Common myeloid progenitor, CD34-positive (primary cell): ENCODE measurements at places on chromosomes 6 and 20.

DNA sequence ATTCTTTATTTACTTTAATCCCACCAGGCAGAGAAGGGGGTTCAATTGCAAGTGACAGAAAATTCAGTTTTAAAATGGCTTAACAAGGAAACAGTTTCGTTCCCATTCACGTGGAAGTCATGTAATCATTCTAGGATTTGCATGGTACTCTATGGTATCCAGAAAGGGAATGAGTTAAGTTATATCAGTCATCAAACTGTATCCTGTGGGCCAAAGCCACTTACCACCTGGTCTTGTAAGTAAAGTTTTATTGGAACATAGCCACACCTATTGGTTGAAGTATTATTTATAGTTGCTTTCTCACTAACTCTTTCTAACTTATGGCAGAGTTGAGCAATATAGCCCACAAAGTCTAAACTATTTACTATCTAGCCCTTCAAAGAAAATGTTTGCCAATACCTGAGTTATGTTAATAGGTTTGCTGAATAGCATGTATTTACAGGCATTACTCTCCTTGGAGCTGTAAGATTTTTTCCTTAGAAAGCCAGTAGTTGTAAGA, 10.2 kb upstream of the MMS22L start:
- H3K4me1 ChIP-seq = no peaks in the 10 kb centered on the region
- no peak overlapping the region for H3K4me3 ChIP-seq
- no peak overlapping the region for H3K27ac ChIP-seq
- DNase-seq = no peak
- H3K36me3 ChIP-seq = no peaks in the 10 kb centered on the region

- no peaks in the 10 kb centered on the region for H3K27me3 ChIP-seq
- no peak for DNase-seq
- H3K36me3 ChIP-seq = no peaks in the 10 kb centered on the region
- H3K27ac ChIP-seq = no peak overlapping the region
These were observed 71.6 kb upstream of the BTBD3 start for GRCh38 chr20:11846131-11846530.

GRCh38 chr6:4291453-4292403, 156.4 kb upstream of the ECI2 start:
- H3K27me3 ChIP-seq = no peaks in the 10 kb centered on the region
- no peak overlapping the region for H3K4me3 ChIP-seq
- no peaks in the 10 kb centered on the region for H3K36me3 ChIP-seq
- no peaks in the 10 kb centered on the region for H3K4me1 ChIP-seq

- no peak overlapping the region for H3K27ac ChIP-seq
- no peak overlapping the region for H3K4me3 ChIP-seq
- no peaks in the 10 kb centered on the region for H3K36me3 ChIP-seq
- peak; percentile 26 for DNase-seq
These were observed 356 bp downstream of the TBXT start for GRCh38 chr6:166167258-166167731.

- H3K36me3 ChIP-seq = no peaks in the 10 kb centered on the region
- no peak overlapping the region for H3K27ac ChIP-seq
- H3K4me3 ChIP-seq = no peak overlapping the region
- no peaks in the 10 kb centered on the region for H3K4me1 ChIP-seq
These were observed 83.6 kb upstream of the C20orf144 start for GRCh38 chr20:33578510-33578909.

- no peak overlapping the region for H3K4me3 ChIP-seq
- no peak overlapping the region for H3K27ac ChIP-seq
- no peaks in the 10 kb centered on the region for H3K36me3 ChIP-seq
- H3K27me3 ChIP-seq = no peaks in the 10 kb centered on the region
These were observed 47.6 kb downstream of the ZDHHC14 start for GRCh38 chr6:157428427-157429202.

DNA sequence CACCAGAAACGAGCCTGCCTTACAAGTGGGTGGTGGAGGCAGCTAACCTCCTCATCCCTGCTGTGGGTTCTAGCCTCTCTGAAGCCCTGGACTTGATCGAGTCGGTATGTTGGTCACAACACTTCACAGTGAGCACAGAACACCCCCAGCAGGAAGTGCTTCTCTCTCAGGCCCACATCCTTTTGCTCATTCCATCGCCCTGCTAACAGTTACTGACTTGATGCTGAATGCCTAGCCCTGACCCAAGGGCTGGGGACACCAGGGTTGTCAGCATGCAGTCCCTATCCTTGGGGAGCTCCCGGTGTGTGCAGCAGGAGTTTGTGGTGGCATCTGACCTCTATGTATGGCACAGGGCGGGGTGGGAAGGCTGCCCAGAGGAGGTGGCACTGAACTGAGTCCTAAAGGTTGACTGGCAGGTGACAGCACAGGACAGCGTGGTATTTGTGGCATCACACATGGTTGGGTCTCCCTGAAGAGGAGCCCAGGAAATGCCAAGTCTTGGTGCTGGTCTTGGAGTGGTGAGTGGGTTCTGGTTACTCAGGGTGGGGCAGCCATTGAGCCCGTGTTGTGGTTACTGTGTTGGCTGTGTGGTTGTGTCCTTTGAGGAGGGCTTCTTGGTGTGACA, 26.7 kb downstream of the GTSF1L start:
- no peaks in the 10 kb centered on the region for H3K27me3 ChIP-seq
- peaks cover 56% of the 10 kb centered on the region for H3K36me3 ChIP-seq
- no peak for DNase-seq

- no peaks in the 10 kb centered on the region for H3K36me3 ChIP-seq
- H3K27ac ChIP-seq = no peak overlapping the region
- DNase-seq = no peak
- H3K4me1 ChIP-seq = no peaks in the 10 kb centered on the region
- H3K4me3 ChIP-seq = no peak overlapping the region
These were observed 19.9 kb downstream of the SPTLC3 start for GRCh38 chr20:13028673-13029072.

DNA sequence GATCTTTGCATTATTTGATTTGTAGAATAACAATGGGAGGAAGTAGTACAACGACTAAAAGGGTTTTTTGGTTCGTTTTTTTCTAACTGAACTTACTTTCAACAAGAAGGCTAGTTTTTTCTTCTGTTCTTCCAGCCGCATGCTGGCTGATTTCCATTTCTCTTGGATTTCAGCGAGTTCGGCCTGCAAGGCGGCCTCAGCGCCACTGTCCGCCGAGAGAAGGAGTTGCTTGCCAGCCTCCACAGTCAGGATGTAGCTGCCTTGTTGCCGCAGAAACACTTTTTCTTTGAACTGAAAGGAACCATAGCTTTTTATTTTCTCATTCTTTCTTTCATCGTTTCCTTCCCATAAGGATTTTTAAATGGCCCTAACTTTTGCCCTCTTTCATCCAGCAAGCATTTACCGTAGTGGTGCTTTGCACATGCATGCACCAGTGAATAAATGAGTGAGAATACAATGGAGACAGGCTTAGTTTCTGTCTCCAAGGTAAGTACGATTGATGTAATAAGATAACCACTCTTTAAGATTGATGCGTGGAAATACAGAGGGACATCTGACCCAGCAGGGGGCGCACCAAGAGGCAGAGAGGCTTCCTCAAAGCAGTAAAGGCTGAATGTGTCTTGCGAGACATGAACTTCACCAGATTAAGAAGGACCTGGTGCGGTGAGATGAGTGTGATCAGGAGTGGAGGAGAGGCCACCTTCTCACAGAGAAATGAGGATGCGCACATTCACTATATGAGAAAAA, 398.8 kb downstream of the ESR1 start:
- peaks cover 58% of the 10 kb centered on the region for H3K36me3 ChIP-seq
- H3K4me1 ChIP-seq = no peaks in the 10 kb centered on the region
- H3K27ac ChIP-seq = no peak overlapping the region
- peak; percentile 27 for DNase-seq
- no peak overlapping the region for H3K4me3 ChIP-seq

DNA sequence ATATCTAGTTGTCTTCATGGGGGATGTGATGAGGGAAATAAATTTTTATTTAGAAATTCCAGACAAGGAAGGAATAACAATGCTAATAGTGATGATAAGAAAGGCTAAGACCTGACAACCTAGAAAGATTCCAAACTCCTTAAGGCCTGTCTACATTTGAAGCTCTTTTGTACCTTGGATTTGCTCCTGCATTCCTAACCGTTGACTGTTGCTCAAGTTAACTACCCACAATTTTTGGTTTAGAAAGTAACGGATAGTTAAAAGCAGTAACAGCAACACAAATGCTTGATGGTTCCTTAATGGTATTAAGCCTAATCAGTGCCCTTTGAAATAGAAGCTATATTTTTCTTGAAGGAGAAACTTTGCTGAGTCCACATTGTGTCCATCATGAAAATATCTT, 52.9 kb downstream of the TRMT11 start:
- peaks cover 3% of the 10 kb centered on the region for H3K4me1 ChIP-seq
- H3K4me3 ChIP-seq = no peak overlapping the region
- no peaks in the 10 kb centered on the region for H3K27me3 ChIP-seq
- no peak overlapping the region for H3K27ac ChIP-seq
- H3K36me3 ChIP-seq = peaks cover 27% of the 10 kb centered on the region

- DNase-seq = peak; percentile 43
- H3K36me3 ChIP-seq = no peaks in the 10 kb centered on the region
- H3K27ac ChIP-seq = no peak overlapping the region
- H3K4me3 ChIP-seq = no peak overlapping the region
- H3K27me3 ChIP-seq = no peaks in the 10 kb centered on the region
These were observed 901.0 kb upstream of the MAP3K7 start for GRCh38 chr6:91487696-91488392.

GRCh38 chr6:45423111-45423823, 45.5 kb upstream of the SUPT3H start:
- no peaks in the 10 kb centered on the region for H3K36me3 ChIP-seq
- peaks cover 75% of the 10 kb centered on the region for H3K4me1 ChIP-seq
- H3K4me3 ChIP-seq = peak overlapping the region; percentile 92
- DNase-seq = no peak
- peak overlapping the region; percentile 91 for H3K27ac ChIP-seq

- no peak for DNase-seq
- H3K4me3 ChIP-seq = no peak within 1 kb of the TSS
- no peaks in the 10 kb centered on the region for H3K36me3 ChIP-seq
- H3K27me3 ChIP-seq = no peaks in the 10 kb centered on the region
- H3K27ac ChIP-seq = no peak within 1 kb of the TSS
These were observed at the start of gene FRK for GRCh38 chr6:116060572-116061283. Gene FRK, minus strand, starts transcription at chr6:116060891. Its CDS starts 580 bp downstream, at chr6:116060311.
